ENCODE measurements at places on chromosomes 2 and 18.

DNA sequence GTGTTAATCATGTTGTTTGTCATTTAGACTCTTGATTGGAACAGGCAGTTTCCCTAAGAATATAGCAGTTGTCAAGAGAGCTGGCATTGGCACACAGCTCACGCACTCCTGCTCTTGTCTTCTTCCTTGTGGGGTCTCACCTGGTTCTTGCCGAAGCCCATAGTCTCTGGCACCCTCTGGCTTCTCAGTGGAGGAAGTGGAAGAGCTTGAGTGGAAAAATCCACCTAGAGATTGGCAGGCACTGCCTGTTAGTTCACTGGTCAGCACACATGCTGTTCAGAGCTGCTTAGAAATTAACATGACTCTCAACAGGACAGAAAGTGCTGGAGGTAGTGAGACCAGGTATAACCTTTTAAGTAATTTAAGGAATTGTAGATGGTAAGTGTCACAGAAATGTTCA, 28.3 kb downstream of the SCTR start:
- no peak for DNase-seq

- peak; percentile 99 for DNase-seq
These were observed 175.2 kb downstream of the TGIF1 start for GRCh38 chr18:3624935-3625741.

- DNase-seq: no peak
These were observed 95.0 kb upstream of the RIOK3 start for GRCh38 chr18:23357996-23358594.

GRCh38 chr18:51255693-51256092, 58.2 kb upstream of the MEX3C start:
- DNase-seq: no peak

DNA sequence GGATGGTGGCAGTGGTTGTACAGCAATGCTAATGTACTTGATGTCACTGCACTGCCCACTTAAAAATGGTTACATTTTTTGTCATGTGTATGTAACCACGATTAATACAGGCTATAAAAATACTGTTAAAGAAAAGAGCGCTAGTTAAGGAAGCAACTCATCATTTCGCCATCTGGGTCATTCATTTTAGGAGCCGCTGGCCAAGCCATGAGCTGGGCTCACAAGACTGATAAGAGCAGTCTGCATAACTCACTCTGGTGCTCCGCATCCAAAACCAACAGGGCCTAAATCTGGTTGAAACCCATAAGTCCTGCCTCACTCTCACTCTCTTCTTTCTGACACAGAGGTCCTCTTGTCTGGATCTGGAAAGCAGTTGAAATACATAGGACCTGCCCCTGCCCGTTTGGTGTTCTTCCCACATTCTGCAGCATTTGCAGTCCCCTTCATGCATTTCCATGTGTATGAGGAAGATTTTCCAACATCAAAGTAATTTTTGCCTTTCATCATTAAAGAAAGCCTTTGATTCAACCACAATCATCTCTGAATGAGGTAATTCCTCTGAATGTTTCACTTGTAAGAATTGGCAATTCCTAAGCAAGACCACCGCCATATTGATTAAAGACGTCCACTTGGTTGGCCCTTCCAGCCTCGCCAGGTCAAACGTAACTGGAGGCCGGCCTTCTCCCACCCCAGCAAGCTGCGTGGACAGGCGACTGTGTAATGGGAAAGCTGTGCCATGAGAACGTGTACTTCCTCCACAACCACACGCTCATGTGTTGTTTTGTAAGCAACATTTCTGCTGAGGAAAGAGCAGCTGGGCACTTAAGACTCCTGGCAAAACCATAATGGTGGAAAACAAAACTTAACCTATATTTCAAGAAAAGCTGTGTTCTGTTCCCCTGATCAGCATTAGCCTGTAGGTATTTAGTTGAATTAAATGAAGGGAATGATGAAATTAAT, 112.2 kb downstream of the VAPA start:
- DNase-seq: no peak

DNA sequence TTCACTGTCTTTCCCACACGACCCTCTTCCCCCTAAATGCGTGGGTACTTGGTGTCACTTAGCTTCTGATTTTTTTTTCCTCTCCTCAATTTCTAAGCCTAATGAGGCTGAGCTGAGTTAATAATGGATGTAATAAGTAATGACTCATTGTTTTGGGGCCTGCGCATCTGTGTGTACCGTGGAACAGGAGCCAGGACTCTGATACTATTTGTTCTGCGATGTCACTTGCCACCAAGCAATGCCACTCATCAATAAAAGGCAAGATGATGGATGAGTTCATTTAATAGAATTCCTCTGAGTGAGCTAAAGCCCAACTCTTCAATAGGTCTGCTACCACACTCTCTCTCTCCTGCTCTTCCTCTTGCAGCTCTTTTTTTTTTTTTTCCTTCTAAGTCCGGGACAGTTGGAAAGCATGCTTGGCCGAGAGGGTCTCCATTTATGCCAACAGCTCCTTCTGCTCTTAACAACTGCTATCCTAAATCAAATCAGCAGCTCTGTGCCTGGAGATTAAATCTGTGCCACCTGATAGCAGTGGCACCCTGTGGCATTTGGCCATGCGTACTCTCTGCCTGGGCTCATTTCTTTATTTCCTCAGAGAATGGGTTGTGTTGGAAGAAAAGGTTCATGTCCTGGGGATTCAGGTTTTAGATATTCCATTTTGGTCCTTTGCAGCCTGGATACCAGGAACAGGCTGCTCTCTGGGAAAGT, 1284.2 kb upstream of the PIK3C3 start:
- no peak for DNase-seq

DNA sequence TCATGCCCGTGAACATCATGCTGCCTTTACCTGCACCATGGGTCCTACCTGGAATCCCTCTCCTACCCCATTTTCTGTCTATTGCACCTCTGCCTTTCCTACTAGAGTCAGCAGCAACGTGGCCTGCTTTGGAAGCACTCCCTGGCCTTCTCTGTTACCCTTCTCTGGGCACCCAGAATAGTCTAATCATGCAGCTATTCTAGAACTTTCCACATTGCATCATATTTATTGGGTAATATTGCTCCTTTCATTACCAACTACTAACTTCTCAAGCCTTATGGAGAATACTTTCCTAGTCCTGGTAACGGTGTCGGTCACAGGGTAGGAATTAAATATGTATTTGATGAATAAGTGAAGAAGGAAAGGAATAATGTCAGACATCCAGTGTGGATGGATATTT, 33.3 kb upstream of the CREG2 start:
- DNase-seq: no peak

GRCh38 chr2:220348206-220348605, 720.8 kb downstream of the SLC4A3 start:
- no peak for DNase-seq

GRCh38 chr2:44935729-44936098, 5.8 kb upstream of the SIX3 start:
- no peak for DNase-seq

GRCh38 chr2:57549642-57550102, 496.9 kb upstream of the VRK2 start:
- DNase-seq: peak; percentile 36

DNA sequence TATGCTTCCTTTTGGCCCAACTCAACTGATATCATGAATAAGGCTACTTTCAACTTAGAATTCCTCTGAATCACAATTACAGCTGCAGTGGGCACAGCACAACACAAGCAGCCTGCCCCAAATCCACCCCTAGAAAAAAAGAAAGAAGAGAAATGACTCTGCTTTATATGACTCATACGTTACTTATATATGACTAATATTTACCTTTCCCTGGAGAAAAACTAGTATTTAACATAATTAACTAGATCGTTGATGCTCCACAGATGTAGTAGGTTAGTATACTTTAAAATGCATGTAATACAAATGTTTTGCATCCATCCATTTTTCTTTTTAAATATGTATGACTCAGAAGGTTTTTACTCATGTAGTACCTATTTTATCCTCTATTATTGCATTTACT, 133.3 kb upstream of the UNC80 start:
- peak; percentile 46 for DNase-seq

GRCh38 chr2:32735348-32735747, 107.5 kb downstream of the TTC27 start:
- no peak for DNase-seq

- no peak for DNase-seq
These were observed 88.1 kb downstream of the TNFRSF11A start for GRCh38 chr18:62413206-62413605.

- DNase-seq: no peak
These were observed 5.8 kb upstream of the RNU4ATAC start for GRCh38 chr2:121524685-121525425.

DNA sequence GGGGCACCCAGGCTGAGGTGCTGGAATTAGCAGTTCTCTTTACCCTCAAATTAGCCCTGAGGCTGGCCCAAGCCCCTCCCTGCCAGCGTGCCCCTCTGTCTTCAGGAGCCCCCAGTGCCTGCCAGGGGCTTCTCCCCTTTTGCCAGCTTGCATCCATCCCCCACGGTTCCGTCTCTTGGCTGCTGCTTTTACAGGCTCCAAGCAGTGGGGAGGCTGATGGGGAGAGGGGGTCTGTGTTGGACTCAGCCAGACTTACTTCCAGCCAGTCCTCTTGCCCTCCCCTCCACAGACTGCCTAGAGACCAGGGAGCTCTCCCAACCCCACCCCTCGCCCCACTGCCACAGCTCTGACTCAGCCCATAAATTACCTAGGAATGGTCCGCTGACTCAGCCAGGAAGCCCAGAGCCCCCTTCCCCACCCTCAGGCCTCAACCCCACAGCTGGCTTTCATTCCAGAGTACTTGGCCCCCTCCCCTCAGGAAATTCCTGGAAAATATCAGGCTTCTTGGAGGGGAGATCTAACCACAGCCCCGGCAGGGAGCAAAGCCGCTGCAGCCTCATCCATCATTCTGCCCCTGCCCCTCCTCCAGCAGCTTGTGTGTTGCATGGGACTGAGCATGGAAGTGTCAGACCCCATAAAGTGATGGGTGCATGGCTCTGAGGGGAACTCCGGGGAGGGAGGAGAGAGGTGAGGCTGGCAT, 184.6 kb downstream of the ZFP36L2 start:
- peak; percentile 83 for DNase-seq

- peak; percentile 29 for DNase-seq
These were observed 175.9 kb downstream of the SLC4A3 start for GRCh38 chr2:219803294-219803693.

DNA sequence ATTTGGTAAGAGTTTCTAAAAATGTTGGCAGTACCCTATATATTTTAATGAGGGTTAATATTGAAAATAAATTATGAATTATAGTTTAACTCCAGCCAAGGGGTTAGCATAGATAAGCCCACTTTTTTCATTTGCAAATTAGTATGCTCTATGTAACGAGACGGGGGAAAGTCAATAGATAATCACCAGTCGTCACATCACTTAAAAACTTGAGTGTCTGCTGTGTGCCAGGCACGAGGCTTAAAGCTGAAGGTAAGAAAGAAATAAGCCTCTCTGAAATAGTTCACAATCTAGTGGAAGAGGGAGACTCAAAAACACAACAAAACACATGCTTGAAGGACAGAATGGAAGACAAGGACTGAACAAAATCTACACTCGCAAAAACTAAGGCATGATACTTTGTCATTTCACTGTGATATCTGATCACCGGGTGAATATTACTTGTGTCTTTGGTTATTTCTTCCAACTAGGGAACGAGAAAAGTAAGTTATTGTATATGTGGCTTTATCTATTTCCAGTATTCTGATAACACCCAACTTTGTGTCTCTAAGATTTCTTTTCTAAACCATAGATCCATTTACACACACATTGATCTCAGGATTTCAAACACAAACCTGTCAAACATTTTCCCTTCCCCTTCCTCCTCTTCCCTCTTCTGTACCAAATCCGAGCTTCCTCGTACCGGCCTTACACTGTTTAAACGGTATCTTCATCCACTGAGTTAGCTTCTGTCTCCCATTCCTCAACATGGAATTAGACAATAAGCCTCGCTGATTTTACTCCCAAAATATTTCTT, 199.1 kb downstream of the PIEZO2 start:
- no peak for DNase-seq

DNA sequence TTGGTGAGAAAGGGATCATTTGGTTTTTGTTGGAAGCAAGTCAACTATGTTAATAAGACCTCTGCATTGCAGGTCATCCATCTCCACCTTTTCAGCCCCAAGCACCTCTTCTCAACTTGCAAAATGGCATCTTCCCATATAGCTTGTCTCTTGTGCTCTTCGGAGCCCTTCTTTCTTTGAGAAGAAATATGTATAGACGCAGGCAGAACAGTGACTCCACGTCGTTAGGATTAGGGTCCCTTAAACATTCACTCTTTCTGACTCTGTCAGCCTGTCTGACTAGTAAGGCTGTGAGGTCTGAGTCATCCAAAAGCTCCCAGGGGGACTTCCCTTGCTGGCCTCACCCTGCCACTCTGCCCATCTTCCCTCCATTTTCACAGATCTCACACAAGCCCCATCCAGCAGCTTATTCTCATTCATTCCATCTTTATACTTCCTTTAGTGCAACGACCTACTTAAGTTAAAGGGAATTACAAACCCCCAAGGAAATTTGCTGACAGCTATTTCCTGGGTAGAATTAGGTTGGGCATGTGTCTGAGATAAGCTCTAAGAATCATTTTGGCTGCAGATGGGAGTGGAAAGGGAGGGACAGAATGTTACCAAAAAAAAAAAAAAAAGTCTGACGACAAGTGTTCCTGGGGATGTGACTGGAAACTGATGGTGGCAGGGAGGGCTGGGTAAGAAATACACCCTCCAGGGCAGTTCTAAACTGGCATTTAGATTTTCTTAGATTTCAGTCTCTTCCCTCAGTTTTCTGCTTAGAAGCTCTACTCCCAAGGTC, 37.7 kb upstream of the MEX3C start:
- peak; percentile 71 for DNase-seq

- DNase-seq: no peak
These were observed 55.9 kb downstream of the ZRANB3 start for GRCh38 chr2:135475128-135475527.

GRCh38 chr2:164102366-164102765, 366.6 kb upstream of the FIGN start:
- DNase-seq: no peak

DNA sequence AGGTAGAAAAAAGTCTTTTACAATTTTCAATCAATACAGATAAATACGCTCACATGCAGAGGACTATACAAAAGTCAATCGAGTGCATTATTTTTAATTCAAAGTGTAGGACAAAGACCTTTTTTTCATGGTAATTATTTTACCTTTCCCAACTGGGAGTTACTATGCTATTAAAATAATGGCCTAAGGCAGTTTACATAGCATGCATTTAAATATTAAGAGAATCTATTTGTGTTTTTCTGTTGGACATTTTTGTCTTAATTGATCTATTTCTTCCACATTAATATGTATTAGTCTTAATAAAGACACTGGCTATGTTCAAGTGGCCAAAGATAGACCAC, 130.2 kb upstream of the MAP3K20 start:
- DNase-seq: no peak

DNA sequence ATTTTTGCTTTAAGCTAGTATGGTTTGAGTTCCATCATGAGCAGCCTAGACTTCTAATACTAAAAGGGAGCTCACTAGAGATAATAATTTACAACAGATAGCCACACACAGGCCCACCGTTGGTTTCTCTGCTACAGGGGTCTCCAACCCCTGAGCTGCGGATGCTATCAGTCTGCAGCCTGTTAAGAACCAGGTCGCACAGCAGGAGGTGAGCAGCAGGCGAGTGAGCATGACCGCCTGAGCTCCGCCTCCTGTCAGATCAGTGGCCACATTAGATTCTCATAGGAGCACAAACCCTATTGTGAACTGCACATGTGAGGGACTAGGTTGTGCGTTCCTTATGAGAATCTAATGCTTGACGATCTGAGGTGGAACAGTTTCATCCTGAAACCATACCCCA, 150.6 kb downstream of the HRH4 start:
- DNase-seq: no peak

Data from kidney tubule cell (primary cell).